ENCODE measurements at places on chromosomes 12 and 14.

DNA sequence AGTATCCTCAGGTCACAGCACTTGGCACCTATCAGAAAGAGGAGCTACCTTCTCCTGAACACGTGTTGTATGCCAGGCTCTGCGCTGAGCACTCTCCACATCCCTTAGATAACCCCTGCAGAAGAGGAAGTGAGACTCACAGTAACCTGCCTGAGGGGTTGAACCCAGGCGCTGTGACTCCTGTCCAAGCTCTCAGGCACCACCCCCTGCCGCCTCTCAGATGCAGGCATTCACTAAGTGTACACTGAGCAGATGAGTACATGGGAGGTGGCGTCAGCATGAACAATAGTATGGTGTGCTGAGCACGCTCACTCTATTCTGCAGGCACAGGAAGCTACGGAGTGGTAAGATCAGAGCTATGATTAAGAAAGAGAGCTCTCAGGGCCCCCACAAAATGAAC, 21.0 kb upstream of the RIC8B start:
- DNase-seq: no peak

GRCh38 chr12:69423037-69423905, 46.9 kb upstream of the FRS2 start:
- DNase-seq: no peak

DNA sequence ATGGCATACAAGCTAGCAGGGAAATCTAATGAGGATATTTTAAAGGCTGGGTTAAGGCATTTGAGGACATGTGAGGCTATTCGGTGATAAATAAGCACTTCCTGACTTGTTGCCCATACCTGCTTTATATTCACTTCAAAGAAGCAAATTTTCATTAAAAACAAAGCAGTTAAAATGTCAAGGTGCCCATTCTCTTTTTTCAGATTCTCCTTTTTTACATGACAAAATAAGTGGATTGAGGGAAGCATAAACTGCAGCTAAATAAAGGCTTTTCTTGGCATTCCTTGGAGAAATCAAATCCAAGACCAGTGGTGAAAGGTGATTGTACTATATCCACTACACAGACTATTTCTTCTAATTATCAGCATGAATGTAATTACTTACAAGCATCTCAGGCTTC, 166.9 kb downstream of the PTCSC3 start:
- no peak for DNase-seq

GRCh38 chr14:94342334-94342934, 19.3 kb upstream of the SERPINA6 start:
- DNase-seq: no peak

DNA sequence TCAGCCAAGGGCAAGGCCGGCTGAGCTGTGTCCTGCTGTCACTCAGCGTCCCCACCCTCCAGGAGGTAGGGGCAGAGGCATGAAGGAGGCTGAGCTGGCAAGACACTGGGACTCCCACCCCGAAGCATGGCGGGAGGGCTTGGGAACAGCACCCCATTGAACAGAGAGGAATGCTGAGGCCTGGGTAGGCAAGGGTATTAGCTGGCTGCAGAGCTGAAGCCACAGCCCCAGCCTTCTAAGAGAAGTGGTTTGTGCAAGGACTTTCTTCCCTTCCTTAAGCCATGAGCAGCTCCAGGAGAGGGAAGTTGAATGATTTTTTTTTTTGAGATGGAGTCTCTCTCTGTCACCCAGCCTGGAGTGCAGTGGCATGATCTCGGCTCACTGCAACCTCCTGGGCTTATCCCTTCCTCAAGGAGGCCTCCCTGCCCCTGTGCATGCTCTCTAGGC, 6.6 kb upstream of the CFAP73 start:
- no peak for DNase-seq

GRCh38 chr14:95953111-95953724, 76.6 kb downstream of the TUNAR start:
- DNase-seq: no peak

DNA sequence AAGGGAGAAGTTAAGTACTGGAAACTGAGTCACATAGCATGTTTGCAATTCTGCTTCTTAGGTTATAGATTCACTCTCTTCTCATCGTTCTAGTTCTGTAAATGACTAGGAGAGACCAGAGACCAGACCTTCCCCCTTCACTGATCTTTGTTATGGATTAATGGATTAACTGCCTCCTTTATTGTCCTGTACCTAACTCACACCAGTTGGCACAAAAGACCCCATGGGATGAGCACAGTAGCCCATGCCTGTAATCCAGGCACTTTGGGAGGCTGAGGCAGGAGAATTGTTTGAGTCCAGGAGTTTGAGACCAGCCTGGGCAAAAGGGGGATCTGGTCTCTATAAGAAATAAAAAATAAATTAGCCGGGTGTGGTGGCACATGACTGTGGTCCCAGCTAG, 20.8 kb downstream of the BCAT1 start:
- no peak for DNase-seq

DNA sequence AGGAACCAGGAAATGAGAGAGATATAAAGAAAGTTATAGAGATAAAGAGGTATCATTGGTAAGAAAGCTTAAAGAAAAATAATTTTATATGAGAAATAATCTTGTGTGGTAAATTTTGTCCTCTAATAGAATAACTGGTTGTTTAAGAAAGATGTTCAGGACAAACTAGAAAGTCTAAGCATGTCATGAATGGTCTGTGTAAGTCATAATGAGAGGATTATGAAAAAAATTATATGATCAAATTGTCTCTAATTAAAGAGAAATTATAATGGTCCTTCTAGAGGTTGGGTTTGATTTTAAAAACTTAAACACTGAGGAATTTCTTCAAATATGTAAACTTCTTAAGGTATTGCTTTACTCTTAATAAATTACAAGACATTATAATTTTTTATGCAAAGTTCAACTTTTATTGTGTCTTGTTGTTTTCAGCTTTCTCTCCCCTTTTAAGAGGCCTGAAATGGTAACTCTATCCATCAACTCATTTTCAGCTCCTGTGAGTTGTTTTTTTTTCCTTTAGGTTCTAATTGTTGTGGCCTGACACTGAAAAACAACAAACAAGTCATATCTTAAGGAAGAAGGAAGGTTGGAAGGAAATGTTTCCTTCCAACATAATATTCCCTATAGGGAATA, 88.2 kb upstream of the CNOT2 start:
- DNase-seq: no peak
